ENCODE measurements at places on chromosomes 1 and 21.

DNA sequence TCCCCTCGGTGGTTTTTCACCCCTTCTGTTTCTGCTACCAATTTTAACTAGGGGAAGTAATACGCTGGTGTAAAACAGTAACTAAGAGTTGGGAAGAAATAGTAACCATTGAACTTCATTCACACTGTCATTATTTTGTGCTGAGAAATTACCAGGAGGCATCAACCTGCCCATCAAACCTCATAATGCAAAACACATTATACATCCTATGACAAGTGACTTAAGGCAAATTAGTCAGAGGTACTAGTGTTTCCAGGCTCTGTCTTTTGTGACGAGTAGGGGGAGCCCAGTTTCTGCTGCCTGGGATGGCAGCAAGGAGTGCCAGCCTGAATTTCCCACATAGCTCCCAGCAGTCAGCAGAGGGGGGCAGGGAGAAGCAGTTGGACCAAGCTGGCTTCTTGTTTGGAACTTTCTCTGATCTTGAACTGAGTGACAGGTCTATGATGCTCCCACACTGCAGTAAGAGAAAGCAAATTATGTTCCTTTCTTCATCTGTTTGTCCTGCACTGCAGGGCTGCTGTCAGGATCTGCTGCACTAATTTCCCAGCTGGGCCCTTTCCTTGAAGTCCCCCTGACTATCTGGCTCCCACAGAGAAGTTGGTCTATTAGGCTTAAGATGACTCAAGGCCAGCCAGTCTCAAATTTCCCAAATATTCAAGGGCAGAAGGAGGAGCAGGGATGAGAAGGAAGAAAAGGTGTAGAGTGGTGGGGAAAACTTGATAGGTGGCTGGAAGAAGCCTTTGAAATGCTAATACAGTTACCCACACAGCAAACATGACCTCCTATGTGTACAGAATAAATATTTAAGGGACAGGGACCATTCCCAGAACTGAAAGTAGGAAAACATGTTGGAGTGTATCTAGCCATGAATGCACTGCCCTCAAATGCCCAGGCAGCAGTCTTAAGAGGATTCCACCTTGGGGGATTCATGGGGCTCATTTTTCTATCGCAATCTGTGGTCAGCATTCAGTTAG lies 322.8 kb downstream of the SEC16B start:
- DNase-seq, result no peak
- no peak overlapping the region for H3K27ac ChIP-seq
- H3K27me3 ChIP-seq, result no peaks in the 10 kb centered on the region
- no peaks in the 10 kb centered on the region for H3K36me3 ChIP-seq
- no peak overlapping the region for H3K4me3 ChIP-seq

DNA sequence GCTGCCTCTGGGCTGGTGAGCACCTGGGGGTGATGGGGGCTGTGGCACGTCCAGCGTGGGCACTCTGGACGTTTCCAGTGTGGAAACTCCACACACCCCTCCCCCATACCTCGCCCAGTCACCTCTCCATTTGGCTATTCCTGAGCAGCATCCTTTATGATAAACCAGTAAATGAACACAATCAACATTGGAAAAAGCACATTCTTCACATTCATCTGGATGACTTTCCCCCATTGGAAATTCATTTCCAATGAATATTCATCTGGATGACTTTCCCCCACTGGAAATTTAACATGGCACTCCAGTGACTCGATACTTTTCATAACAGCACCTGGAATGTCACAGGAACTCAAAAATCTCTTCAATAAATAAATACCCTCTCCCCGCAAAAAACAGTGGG lies 104.8 kb upstream of the KRTAP19-8 start:
- no peaks in the 10 kb centered on the region for H3K27me3 ChIP-seq
- no peak overlapping the region for H3K27ac ChIP-seq
- DNase-seq, result no peak

DNA sequence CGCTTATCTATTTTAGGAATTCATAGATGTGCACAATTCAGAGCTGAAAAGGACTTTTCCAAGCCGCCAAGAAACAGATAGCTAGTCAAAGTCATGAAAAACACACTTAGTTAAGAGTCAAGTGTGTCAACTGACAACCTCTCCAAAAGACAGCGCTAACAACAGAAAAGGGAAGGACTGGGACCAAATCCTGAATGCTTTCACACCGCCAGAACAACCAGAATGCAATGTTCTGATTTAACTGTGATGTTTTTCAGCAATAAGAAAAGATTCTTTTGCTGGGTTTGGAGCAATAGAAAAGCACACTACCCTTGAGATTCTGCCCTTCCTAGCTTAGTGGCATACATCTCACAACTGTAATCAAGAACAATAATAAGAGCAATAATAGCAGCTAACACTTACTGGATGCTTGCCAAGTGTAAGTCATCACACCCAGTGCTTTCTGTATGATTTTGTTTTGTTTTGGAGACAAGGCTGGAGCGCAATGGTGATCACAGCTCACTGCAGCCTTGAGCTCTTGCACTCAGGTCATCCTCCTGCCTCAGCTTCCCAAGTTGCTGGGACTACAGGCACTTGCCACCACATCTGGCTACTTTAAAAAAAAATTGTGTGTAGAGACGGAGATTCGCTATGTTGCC lies 33.9 kb upstream of the SDC3 start:
- DNase-seq, result no peak
- H3K36me3 ChIP-seq, result peaks cover 69% of the 10 kb centered on the region
- no peak overlapping the region for H3K4me3 ChIP-seq
- H3K27me3 ChIP-seq, result no peaks in the 10 kb centered on the region

DNA sequence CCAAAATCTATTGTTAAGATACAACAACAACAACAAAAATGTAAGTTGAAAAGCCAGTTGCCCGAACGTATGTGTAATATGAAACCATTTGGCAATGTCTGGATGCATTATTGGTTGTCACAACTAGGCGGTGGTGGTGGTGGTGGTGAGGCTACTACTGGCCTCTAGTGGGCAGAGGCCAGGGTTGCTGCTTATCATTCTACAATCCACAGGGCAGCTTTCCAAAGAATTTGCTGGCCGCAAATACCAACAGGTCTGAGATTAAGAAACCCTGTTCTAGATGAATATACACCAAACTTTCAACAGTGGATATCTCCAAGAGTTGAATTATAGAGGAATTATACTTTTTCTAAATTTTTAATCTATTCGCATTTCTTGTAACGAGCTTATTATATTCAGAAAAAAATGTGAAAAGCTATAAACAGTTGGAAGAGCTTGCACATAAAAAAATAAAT lies 26.8 kb upstream of the ZNF697 start:
- DNase-seq, result no peak
- peaks cover 16% of the 10 kb centered on the region for H3K4me1 ChIP-seq
- H3K36me3 ChIP-seq, result no peaks in the 10 kb centered on the region
- H3K4me3 ChIP-seq, result peak overlapping the region; percentile 25

DNA sequence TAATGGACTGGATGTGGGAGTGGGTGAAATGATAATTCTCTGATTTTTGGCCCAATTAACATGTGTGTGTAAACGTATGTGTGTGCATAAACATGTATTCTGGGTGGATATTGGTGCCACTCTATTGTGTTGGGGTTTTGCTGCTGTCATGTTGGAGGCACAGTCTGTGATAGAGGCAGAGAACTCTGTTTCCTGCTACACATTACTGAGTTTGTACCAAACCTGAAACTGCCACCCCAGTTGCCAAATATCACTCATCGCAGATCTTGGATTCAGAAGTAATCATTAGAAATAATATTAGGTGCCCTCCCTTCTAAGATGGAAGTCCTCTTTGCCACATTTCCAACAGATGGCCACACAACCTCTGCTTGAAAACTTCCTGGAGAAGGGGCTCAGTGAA lies 13.8 kb downstream of the FASLG start:
- no peaks in the 10 kb centered on the region for H3K27me3 ChIP-seq
- peaks cover 8% of the 10 kb centered on the region for H3K4me1 ChIP-seq
- H3K36me3 ChIP-seq, result no peaks in the 10 kb centered on the region
- no peak overlapping the region for H3K27ac ChIP-seq
- DNase-seq, result no peak
- no peak overlapping the region for H3K4me3 ChIP-seq

GRCh38 chr1:64727861-64728260 lies 17.0 kb upstream of the RAVER2 start:
- H3K27me3 ChIP-seq, result no peaks in the 10 kb centered on the region
- DNase-seq, result no peak
- no peaks in the 10 kb centered on the region for H3K4me1 ChIP-seq

- no peak for DNase-seq
- H3K4me1 ChIP-seq, result peaks cover 51% of the 10 kb centered on the region
- no peaks in the 10 kb centered on the region for H3K36me3 ChIP-seq
- H3K27me3 ChIP-seq, result no peaks in the 10 kb centered on the region
- peak overlapping the region; percentile 100 for H3K27ac ChIP-seq
Observed at GRCh38 chr1:244862354-244862698, 2.0 kb downstream of the HNRNPU start.

DNA sequence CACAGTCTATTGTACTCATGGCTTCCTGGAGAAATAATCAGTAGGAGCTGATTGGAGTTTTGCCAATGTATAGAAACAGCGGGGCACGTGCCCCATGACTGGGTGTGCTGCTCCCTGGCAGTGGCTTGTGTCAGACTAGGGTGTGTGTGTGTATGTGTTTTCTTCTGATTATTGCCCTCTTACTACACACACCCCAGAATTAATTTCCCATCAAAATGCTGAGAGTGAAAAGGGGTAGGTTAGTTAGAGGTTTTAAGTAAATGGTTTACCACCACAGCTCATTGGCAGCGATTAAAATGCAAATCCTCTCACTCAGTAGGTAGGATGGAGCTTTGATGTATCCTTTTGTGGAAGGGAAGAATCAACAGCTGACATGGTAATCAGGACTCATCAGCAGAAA lies 29.9 kb downstream of the HHAT start:
- H3K36me3 ChIP-seq, result no peaks in the 10 kb centered on the region
- peaks cover 13% of the 10 kb centered on the region for H3K4me1 ChIP-seq
- no peak overlapping the region for H3K4me3 ChIP-seq
- no peak overlapping the region for H3K27ac ChIP-seq

DNA sequence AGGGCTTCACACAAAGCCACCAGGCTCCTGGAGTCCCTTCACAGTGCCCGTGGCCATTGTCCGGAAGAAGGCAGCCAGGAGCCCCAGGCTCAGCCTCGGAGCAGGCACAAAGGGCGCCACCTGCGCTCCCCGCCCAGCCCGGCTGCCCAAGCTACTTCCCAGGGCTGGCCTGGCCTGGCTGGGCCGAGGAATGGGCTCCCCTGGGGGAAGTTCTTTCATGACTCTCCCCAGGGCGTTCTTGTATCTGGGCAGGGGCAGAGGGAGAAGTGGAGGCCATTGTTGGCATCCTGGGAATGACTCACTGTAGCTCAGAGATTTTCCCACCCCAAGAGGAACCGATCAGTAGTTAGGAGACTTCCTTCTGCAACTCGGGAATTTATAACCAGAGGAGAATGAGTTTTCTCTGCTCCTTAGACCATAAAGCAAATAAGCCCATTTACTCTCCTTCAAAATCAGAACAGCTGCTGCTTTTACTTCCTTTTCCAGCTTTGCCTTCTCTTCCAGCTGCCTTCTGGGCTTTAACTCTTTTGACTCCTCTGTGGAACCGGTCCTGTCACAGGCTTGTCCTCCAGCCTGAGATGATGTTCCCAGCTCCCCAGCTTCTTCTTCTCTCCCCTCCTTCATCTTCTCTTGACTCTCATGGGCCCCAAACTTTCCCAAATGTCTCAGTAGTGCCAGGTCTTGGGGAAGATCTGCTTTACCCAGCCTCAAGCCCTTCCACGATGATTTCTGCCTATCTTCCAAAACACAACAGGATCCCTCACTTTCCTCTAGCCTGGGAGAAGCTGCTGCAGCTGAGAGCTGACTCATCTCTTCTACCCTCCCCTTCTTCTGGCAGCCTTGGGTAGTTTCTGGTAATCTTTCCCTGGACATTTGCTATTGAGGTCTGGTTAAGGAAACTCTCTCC lies 118.7 kb upstream of the CD34 start:
- H3K4me1 ChIP-seq, result peaks cover 39% of the 10 kb centered on the region
- no peak overlapping the region for H3K4me3 ChIP-seq
- DNase-seq, result no peak
- H3K27ac ChIP-seq, result peak overlapping the region; percentile 78

DNA sequence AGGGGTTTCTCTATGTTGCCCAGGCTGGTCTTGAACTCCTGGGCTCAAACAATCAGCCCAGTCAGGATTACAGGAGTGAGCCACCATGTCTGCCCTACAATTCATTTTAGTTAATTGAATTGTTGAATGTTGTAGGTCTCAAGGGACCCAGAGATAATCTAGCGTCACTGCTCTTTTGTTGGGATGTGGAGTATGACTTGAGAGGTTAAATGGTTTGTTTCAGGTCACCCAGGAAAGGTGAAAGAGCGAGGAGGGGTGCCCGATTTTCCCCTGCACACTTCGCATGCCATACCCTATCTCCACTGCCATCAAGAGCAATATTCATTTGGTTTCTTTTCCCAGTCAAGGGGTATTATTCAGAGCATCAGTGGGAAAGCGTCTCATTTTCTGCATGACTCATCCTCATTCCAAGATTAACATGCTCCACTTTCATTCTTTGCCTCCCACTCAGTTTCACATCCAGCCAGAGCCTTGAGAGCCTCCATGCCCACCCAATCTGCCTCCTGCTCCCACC lies 13.1 kb upstream of the SLC30A1 start:
- H3K27ac ChIP-seq, result no peak overlapping the region
- no peak overlapping the region for H3K4me3 ChIP-seq
- H3K36me3 ChIP-seq, result no peaks in the 10 kb centered on the region
- H3K27me3 ChIP-seq, result no peaks in the 10 kb centered on the region
- H3K4me1 ChIP-seq, result peaks cover 10% of the 10 kb centered on the region

DNA sequence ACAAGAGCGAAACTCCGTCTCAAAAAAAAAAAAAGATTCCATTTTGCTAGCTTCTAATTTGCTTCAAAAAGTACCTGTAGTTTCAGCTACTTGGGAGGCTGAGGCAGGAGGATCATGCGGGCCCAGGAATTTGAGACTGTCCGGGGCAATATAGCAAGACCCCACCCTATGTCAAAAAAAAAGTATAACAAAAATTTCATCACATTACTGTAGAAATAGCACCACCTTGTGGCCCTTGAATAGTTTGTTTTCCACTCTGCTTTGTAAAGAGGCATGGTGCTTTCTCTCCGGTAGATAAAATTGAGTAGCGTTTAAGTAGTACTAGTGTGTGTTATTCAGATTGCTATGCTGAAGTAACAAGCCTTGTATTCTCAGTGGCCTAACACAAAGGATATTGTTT lies 18.2 kb upstream of the MSTO1 start:
- no peak for DNase-seq
- no peaks in the 10 kb centered on the region for H3K4me1 ChIP-seq
- H3K27me3 ChIP-seq, result no peaks in the 10 kb centered on the region
- H3K4me3 ChIP-seq, result no peak overlapping the region

DNA sequence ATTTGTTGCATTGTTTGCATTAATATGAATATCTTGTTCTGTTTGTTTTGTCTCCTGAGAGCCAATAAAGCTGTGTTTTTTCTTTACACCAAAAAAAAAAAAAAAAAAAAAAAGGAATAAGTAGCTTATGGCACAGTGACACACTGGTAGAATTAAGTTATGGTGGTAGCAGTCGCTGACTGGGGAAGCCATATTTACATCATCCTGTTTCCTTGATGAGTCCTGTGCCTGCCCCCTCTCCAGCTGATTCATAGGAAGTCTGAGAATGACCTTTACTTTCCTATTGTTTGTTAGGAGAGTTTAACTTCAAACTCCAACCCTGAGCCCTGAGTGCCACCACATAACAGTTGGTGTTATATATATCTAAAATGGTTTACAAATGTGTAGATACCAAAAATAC lies 62.2 kb downstream of the OBSCN start:
- peaks cover 8% of the 10 kb centered on the region for H3K4me1 ChIP-seq
- no peak overlapping the region for H3K4me3 ChIP-seq
- H3K27me3 ChIP-seq, result no peaks in the 10 kb centered on the region
- no peak overlapping the region for H3K27ac ChIP-seq
- no peak for DNase-seq

Data from vagina (tissue), 2 donors.